ENCODE measurements at places on chromosomes 5 and 9.
A peak's percentile ranks its signal among the peaks of the same experiment; 100 is the strongest.

GRCh38 chr9:113580954-113581311 lies 117.4 kb downstream of the RGS3 start:
- DNase-seq = no peak

DNA sequence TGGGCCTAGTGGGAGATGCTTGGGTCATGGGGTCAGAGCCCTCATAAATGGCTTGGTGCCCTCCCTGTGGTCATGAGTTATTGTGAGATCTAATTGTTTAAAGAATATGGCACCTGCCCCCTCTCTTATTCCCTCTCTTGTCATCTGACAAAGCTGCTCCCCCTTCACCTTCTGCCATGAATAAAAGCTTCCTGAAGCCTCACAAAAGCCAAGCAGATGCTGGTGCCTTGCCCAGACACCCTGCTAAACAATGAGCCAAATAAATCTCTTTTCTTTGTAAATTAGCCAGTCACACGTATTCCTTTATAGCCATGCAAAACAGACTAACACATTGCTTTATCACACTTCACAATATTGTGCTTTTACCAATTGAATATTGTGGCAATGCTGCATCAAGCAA lies 82.8 kb upstream of the PDE4D start:
- DNase-seq = no peak

DNA sequence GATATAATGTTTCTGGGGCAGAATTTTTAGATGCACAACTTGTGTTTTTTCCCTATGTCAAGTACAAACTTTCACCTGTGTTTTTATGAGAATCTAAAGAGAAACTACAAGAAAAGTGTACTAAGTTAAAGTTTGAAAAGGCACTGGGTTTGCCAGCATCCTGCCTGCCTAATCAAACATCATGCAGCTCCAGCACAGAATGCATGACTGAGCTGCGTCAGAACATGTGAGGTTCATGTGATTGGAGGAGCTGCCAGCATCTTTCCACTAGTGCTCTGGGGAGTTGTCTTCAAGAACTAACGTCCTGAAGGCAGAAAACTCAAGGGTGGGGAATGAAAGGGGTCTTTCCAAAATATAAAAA lies 46.1 kb upstream of the RIC1 start:
- DNase-seq = peak; percentile 38

GRCh38 chr9:90103771-90104170 lies 499.0 kb downstream of the GADD45G start:
- no peak for DNase-seq

DNA sequence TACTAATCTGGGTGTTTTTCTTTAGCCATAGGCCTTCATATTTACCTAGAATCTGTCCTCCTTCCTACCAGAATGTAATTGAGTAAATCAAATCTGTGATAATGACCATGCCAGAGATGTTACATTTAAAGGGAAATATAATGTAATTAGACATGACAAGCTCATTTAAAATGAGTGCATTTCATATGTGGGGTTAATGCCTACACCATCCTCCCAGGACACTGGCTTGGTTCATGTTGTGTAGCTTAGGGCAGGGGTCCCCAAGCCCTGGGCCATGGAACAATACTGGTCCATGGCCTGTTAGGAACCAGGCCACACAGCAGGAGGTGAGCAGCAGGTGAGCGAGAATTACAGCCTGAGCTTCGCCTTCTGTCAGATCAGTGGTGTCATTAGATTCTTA lies 276.9 kb upstream of the DAP start:
- DNase-seq = no peak

DNA sequence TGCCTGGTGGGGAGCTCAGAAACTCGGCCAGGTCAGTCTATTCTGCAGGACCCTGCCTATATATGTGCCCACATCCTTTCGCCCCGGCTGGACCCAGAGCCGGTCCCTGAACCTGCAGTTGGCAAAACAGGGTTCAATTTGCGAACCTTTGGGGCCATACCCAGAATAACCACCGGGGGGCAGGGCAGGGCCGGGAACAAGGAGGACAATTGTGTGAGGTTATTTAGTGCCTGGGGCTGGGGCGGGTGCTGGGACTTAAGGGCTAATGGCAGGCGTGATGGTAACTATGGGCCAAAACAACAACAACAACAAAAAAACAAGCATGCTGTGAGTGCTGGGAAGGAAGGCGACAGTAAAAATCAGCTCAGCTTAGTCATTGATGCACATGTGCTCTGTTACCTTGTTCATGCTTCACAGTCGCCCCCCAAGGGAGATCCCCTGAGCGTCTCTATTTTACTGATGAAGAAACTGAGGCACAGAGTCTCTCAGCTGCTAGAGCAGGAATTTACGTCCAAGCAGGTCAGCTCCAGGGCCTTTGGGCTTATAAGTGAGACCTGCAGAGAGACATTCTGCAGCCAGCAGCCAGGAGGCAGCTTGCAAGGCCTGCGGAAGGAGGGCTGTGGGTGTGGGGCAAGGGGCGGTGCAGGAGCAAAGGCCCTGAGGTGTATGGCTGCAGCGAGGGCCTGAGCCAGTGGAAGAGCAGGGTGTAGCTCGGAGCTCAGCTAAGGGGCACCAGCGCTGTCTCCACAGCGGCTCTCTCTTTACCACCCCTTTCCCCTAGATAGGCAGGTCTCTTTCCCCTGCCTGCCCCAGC lies 106.0 kb downstream of the PHF2 start:
- DNase-seq = peak; percentile 45

DNA sequence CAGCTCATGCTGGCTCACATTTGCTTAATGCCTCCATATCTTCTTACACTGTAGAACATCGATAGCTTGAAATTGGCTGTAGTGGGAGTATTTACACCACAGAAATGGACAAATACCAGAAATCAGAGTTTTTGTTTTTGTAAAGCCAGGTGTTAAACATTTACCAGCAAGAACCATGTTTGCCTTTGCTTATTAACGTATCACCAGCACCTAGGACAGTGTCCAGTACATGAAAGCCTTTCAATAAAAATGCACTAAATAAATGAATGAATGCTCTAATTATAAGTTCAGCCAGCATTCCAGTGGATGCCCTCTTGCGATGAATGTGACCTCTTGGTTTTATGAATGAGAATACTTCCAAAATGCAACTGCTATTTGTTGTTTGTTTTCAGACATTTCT lies 140.4 kb upstream of the VLDLR start:
- no peak for DNase-seq

- no peak for DNase-seq
These were observed 1025.1 kb upstream of the C9orf72 start for GRCh38 chr9:28598408-28598807.

- DNase-seq = no peak
These were observed 86.2 kb upstream of the CDH9 start for GRCh38 chr5:27124590-27124989.

DNA sequence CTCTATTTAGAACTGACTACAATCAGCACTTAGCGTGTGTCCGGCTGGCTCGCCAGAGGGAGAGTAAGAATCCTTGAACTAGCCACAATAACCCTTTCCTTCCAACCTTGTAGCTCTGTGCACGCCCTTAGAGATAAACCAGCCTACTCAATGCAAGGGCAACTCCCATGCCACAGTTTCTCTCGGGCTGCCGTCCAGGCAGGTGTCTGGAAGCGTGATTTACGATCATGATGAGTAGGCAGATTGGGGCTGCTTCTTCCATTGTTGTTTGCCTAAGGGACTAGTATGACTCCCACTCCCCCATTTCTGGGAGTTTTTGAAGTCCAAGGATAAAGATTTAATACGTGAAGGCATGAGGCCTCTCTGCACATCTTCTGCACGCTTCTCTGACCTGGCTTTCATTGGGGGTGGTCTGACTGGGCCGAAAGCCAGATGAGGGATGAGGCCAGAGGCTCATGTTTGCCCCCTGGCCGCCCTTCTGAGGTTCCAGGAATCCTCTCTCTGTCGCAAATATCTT lies 134.0 kb upstream of the MYO10 start:
- DNase-seq = no peak

DNA sequence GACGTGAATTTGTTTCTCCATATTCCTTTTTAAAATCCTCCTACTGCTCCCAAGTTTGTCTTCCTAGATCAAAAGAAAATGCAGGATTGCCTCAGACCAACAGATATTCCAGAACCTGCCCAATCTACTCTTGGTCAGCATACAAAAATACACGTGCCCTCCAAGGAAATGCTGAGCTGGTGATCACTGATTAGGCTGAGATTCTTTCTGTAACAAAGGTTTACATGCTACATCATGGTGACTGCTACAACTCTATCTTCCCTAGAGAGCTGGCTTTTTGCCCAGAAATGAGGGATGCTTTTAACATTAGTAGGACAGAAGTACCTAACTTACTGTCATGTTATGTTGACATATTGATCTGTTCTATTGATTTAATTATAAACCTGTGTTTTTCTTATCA lies 35.5 kb downstream of the OR2Y1 start:
- no peak for DNase-seq

- no peak for DNase-seq
These were observed 223.3 kb upstream of the IRX1 start for GRCh38 chr5:3372289-3372688.

GRCh38 chr5:116885825-116886224 lies 311.2 kb upstream of the SEMA6A start:
- DNase-seq = no peak

GRCh38 chr5:159098603-159099436 lies 896 bp downstream of the EBF1 start:
- DNase-seq = peak; percentile 12

- no peak for DNase-seq
These were observed 130.2 kb downstream of the DNAH5 start for GRCh38 chr5:13814301-13814700.

DNA sequence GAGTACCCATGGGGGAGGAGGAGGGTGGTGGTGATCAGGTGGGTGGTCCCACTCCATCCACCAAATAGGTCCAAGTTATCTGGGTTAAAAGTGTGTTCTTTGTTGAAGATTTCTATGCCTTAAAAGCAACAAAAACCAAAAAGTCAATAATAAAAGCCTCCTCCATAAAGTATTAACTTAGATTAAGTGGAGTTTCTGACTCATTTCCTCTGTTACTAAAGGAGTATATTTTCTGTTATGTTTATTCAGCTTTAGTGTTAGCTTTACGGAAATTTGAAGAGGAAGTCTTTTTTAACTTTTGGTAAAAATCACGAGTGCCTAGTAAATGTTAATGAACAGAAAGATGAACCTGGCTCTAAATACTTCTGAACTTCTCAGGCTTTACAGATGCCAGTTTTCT lies 17.8 kb downstream of the FBXO38 start:
- no peak for DNase-seq

DNA sequence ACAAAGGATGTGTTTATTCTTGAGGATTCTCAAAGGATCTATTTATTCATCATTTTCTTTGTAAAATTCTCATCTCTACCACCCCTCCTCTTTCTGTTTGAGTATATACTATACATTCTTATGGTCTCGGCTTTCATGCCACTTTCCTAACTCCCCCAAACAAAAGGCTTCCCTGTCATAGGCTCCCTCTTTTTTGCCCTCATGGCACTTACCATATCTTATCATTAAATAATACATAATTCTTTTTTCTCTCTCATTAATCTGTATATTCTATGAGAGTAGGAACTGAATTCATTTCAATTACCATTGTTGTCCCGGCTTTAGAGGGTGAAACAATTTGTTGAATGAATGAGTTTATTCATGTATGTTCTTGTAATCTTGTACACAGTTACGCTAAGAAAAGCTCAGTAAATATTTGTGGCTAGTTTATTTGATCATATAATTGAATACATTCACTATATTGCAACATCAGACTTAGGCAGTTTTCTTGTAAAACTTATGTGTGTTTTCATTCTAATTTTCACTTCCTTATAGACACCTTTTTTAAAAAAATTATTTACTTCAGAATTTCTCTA lies 254.6 kb downstream of the EDIL3 start:
- DNase-seq = no peak

DNA sequence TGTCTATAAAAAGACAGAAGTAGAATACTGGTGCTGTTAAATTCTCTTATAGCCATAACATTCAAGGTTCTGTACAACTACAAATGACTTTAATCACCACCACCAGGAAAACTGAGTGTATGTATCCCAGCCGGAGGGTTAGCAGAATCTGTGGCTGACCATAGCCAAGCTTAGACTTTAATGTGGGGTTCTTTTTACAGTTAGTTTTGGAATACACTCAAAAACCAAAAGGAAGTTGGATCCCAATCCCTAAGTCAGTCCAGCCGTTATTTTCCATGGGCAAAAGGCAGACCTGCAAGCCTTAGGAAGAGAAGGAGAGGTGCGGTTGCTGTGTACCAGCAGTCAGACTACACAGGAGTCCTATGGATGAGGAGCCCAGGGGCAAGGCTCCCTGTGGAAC lies 179.8 kb downstream of the ENC1 start:
- DNase-seq = no peak

GRCh38 chr5:43412156-43412555 lies at the start of gene CCL28:
CCL28 (minus strand) TSS chr5:43412391; CDS start chr5:43412316, 75 bp downstream.
- DNase-seq = no peak

GRCh38 chr5:96994493-96994892 lies 58.6 kb downstream of the LNPEP start:
- DNase-seq = no peak

DNA sequence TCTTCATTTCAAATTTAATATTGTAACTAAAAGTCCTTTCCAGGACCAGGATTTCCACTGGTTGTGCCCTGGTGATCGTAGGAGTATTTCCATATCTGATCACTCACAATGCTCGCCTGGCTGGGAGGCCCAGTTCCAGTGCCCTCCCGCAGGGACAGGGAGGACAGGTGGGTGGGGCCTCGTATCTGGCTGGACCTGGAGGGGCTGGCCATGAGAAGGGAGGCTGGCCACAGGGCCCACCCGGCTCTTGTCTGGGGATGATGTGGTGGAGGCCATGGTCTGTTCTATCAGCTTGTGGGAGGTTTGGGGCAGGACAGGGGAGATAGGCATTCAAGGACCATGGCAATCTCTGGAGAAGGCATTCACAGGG lies 286.4 kb downstream of the GADD45G start:
- no peak for DNase-seq

- peak; percentile 51 for DNase-seq
These were observed 735 bp downstream of the ECPAS start for GRCh38 chr9:111483439-111483857.

DNA sequence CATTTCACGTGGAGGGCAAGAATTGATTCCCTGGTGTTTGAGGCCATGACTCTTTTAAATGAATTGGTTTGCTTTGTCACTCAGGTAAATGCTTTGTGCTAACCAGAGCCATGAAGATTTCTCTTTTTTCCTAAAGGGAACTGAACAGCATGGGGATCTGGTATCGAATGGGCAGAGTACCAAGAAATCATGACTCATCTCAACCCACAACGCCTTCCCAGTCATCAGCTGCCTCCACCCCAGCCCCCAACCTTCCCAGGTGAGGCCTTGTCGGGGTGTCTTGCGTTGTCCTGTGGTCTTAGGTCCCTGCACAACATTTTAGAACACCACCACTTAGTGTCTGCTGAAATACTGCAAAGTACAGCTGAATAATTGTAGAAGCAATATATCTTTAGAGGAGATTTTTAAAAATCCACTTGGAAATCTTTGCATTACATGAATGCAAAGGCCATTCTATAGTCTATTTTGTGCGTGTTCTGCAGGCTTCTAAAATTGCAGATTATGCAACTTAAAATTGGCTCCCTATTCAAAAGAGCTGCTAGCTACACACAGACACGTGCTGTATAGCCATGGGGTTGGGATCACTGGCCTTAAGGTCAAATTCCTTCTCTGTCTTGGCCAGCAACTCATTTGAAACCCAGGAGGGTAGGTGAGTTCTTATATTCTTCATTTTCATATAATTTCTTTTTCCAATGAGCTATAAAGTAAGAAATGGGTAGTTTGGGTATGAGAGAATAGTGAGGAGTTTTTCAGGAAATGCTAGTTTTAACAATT lies 69.0 kb downstream of the MVB12B start:
- peak; percentile 19 for DNase-seq

GRCh38 chr9:130535818-130536521 lies 43.4 kb upstream of the FUBP3 start:
- DNase-seq = no peak
